H7 (cell line): ENCODE measurements at places on chromosomes 2 and 18. TPM values are rescaled to one million over a fixed set of nuclear protein-coding genes. Genes with fewer than 3 reads are reported as not detected.
A peak's percentile ranks its signal among the peaks of the same experiment; 100 is the strongest.

DNA sequence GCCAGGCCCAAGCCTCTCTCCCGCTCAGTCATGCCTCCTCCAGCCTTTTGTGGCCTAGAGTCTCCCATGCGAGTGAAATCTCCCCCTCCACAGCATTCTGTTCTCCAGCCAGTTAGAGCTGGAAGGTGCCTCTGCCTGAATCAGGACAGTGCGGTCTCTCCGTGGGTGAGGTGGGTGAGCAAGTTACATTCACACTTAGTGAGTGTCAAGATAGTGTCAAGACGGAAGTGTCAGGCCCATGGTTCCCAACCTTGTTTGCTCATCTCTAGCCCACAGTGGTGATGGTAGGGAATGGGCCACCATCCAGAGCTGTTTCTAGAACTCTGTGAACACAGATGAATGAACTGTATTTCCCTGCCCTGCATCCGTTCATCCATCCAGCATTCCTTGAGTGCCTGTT is 59.5 kb downstream of the LPIN1 start:
- DNase-seq = no peak

DNA sequence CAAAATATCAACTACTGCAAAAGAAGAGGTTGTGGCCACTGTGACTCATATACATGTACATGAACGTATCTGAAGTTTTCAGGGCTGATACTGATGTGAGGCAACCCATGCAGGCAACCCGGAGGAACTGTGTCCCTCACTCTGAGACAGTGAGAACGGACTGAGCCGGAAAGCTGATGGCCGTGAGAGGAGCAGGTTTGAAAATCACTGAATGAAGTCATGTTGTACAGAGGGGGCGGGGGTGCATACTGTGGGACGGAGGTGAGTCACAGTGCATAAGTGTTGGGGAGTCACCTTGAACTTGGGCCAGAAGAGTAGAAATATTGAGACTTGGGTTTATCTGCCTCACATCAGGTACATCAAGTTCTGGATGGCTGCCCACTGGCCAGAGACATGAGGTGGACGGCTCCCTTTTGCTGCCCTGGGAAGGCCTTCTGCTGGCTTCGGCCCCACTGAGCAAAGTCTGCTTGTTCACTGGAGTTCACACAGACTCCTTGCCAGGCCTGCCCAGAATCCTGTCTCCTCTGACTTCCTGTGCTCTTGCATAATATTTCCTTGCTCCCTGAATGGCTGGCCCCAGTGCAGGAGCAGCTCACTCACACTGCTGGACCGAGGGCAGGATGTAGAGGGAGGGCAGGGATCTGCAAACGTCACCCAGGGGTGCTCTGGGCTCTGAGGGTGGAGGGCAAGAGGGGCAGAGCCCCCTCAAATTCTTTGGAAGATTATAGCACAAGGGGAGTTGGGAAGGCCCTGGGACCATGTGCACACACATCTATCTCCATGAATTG is 18.1 kb downstream of the EPAS1 start:
- no peak for DNase-seq

DNA sequence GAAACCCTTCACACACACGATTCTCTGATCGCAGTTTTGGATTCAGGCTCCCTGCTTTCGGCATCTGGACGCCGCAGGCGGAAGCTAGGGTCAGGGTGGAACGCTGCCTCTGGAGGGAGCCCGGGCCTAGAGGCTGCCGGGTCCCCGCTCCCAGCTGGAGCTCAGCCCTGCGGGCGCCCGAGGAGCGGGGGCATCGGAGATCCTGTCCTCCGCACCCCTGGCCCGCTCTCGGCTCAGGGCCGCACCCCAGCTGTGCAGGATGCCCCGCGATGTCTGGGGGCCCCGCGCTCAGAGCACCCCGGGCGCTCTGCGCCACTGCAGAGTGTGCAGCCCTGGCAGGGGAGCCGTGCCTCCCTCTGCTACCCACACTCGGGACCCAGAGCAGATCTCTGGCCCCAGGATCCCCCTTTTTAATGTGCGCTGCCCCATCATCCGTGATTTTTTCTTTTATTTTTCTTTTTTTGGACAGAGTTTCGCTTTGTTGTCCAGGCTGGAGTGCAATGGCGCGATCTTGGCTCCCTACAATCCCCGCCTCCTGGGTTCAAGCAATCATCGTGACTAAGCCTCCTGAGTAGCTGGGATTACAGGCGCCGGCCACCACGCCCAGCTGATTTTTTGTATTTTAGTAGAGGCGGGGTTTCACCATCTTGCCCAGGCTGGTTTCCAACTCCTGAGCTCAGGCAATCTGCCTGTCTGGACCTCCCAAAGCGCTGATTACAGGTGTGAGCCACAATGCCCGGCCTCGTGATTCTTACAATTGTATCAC is 54.8 kb upstream of the TUBA3E start:
- DNase-seq = peak; percentile 66

- DNase-seq = no peak
These were observed 12.8 kb downstream of the B3GNT2 start for GRCh38 chr2:62208758-62209114.

DNA sequence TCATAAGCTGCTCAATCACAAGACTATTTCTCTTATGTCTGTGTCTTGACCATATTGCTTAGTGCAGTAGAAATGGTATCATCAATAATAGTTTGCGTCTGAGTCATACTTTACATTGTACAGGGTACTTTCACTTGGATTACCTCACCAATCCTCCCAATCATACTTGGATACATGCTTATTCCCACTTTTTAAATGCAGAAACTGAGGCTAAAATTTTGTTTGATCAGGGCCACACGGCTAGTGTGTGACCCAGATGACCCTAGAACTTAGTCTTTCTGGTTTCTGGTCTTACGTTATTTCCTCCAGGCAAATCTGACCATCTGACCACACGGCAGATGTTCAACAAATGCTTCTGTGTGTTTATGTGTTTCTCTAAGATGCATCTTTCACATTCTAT is 23.8 kb upstream of the CCL20 start:
- no peak for DNase-seq

- no peak for DNase-seq
These were observed 2.4 kb downstream of the NFE2L2 start for GRCh38 chr2:177262092-177262491.

Gene GALR1
- 0.15 and 0.17 TPM in 2 replicates for total RNA-seq

GRCh38 chr2:152456262-152456661 is 121.3 kb downstream of the FMNL2 start:
- DNase-seq = no peak

DNA sequence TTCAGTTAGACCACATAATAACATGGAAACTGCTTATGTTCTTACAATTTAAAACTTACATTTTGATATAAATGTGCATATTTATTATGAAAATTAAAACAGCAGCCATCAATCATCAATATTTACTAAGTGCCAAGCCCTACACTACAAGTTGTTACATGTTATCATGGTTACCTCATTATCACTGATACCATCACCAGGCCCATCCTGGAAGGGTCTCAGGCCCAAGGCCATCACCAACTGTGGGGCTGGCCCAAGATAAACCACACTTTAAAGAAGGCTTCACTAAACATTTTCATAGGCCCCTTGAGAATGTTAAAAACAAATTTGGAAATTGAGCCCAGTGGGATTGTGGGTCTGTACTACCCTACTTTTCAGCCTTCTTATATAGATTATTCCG is 6.4 kb downstream of the ITSN2 start:
- DNase-seq = no peak

DNA sequence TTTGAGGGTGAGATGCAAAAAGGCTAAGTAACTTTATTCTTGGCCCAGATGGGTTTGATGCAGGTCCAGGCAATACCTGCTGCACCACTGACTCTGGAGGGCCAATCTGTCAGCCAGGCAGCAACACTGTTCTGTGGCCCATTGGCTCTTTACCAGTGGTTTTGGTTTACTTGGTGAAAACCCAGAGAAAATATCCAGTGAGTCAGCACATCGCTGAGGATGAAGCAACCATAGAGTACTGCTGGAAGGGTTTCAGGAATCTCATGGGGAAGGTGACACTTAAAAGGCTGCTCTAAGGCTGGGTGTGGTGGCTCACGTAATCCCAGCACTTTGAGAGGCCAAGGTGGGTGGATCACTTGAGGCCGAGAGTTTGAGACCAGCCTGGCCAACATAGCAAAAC is 192.5 kb upstream of the FAM98A start:
- DNase-seq = no peak

Gene CHST9
- 2.7 and 3.8 TPM in 2 replicates for total RNA-seq

Gene ACADL
- total RNA-seq = not detected in 2 replicates

DNA sequence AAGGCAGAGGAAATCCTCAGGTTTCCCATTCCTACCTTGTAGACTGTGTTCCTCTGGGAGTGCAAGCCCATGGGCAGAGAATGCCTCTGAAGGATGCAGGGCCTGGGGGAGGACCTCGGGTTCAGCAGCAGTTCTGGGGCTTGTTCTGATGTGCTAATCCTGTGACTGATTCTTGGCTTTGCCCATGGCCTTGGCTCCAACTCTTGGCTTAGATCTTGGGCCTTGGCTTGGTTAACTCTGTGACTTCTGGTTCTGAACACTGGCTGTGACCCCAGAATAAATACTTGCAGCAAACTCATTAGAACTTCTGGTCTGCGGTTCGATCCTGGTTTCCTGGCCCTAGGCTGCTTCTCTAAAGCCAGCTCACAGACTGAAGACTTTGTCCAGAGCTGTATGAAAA is 366.9 kb upstream of the ZEB2 start:
- DNase-seq = no peak

GRCh38 chr2:219697811-219698747 is 70.6 kb downstream of the SLC4A3 start:
- no peak for DNase-seq

Gene REG3G
- not detected in 2 replicates for total RNA-seq

GRCh38 chr2:199378948-199379650 is 78.6 kb downstream of the SATB2 start:
- no peak for DNase-seq
